PC-3 (cell line): ENCODE measurements at places on chromosomes 6 and 20. TPM values are rescaled to one million over a fixed set of nuclear protein-coding genes. Genes with fewer than 3 reads are reported as not detected.
A peak's percentile ranks its signal among the peaks of the same experiment; 100 is the strongest.

GRCh38 chr6:140271759-140272377 lies 897.4 kb upstream of the CITED2 start:
- no peak for DNase-seq

Gene OOEP
- total RNA-seq: not detected in 2 replicates

GRCh38 chr6:10510592-10511367 lies 10.4 kb upstream of the GCNT2 start:
- DNase-seq: peak; percentile 77

DNA sequence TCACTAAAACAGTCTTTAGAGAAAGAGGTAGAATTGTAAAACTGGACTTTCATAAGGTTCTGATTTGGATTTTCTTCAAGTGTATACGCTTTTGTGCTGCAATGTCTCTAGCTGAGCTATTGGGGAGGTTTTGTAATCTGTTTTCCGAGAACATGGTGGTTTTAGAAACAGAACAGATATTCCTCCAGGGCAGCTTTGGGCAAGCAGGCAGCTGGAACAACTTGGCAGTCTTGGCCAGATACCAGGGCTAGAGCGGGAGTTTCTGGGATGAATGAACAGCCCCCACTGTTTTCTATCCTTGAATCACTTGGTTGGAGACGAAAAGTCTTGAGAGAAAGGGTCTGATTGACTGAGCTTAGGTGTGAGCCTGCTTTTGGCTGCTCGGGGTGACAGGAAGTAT lies 17.1 kb upstream of the ARMC2 start:
- no peak for DNase-seq

GRCh38 chr6:101439790-101440189 lies 46.3 kb downstream of the GRIK2 start:
- DNase-seq: no peak

GRCh38 chr6:151494235-151494935 lies 568 bp downstream of the CCDC170 start:
- peak; percentile 16 for DNase-seq

GRCh38 chr20:1086277-1087213 lies 31.9 kb upstream of the PSMF1 start:
- no peak for DNase-seq

Gene COX4I2
- total RNA-seq: not detected in 2 replicates

DNA sequence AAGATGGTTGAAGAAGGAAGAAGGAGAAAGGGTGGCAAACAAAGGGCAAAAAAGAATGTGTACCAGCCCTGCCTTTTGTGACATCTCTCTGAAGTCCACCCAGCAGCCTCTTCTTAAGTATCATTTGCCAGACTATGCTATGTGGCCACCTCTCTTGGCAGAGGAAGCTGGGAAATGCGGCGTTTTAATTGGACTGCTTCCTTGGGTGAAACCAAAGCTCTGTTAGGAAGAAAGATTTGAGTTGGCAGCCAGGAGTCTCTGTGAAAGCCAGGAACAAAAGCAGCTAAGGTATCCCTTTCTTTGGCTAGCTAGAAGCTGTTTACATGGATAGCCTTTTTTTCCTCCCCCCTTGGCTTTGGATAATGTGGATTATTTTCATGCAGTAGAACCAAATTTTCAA lies 67.5 kb upstream of the GTSF1L start:
- DNase-seq: no peak

DNA sequence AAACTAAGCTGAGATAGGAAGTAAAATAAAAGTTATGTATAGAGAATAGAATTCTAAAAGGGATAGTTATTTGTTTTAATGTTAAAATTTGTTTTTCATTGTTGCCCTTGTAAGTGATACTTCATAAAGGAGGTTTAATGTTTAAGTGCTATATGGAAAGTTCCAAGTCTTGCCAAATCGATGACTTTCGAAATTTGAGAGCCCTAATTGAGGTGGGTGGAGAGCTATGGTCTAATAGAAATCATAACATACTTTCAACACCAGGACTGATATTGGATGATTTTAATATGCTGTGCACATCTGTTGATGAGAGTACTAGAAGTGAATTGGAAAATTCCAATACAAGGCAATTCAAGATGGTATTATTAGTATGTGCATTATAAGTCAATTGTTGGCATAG lies 64.6 kb downstream of the RNF144B start:
- DNase-seq: no peak

GRCh38 chr6:132132924-132133639 lies 181.9 kb upstream of the CCN2 start:
- peak; percentile 56 for DNase-seq

GRCh38 chr6:2077826-2078225 lies 167.6 kb downstream of the GMDS start:
- no peak for DNase-seq
